ENCODE measurements at places on chromosomes 1 and 21.

GRCh38 chr1:37425221-37425620 is 49.2 kb upstream of the ZC3H12A start:
- DNase-seq: no peak

DNA sequence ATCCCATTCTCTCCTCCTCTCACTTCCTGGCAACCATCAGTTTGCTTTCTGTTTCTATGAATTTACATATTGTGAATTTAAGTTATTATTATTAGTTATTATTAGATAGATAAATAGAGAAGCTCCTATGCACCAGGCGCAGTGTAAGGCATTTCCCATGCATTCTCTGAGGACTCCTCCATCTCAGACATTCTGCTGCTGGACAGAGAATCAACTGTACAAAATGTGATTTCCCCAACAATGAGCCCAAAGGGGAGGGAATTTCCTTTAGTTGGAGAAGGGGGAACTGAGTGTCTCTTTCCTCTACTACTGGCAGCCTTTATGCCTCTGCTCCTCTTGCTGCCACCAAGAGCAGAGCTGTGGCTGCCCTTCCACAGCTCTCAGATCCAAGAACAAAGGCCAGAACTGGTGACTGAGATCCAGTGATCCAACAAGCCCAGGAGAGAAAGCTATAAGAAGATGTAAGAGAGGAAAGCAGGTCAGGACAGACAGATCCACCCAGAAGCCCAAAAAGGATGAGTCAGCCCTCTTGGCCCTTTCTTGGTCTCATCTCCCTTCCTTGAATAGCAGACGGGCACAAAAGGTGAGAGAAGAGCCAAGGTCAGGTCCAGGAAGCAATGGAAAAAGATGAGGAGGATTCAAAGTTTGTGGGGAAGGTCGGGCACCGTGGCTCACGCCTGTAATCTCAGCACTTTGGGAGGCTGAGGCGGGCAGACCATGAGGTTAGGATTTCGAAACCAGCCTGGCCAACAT is 3.5 kb upstream of the IVL start:
- no peak for DNase-seq

DNA sequence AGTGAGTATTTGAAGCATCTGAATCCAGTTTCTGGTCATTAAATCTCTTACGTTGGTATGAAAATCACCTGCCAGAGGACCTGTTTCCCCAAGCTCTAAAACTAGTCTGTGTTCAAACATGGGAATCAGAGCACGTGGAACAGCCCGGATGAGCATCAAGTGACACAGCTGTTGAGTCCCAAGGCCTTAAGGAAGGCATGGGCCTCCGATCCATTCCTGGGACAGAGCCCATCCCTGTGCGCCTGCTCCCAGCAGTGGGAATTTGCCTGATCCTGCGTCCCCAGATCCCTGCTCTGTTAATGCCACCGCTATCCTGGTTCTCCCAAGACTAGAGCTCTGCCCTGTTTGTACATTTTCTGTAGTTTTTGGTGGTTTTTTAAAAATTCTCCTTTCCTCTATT is 68.4 kb upstream of the FBXO28 start:
- DNase-seq: no peak

DNA sequence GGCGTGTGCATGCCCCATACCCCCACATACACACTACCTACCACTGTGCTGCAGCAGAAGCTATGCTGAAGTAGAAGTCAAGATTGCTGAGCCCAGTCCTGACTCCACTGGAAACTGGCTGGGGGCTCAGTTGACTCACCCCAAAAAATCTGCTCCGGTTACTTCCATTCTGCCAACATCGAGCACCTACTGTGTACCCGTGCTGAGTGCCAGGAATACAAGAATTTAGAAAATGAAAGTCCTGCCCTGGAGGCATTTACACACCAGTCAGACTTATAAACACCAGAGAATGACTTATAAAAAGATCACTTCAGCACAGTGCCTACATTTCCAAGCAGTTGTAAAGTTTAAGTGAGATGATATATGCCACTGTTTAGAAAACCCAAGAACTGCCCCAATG is 99.1 kb downstream of the NMNAT2 start:
- no peak for DNase-seq

GRCh38 chr1:31855038-31855845 is 39.4 kb upstream of the SPOCD1 start:
- DNase-seq: no peak

GRCh38 chr1:199353906-199354305 is 673.6 kb upstream of the NR5A2 start:
- no peak for DNase-seq

GRCh38 chr1:154222518-154222917 is 1.8 kb downstream of the UBAP2L start:
- no peak for DNase-seq

GRCh38 chr1:8202182-8202905 is 115.6 kb upstream of the SLC45A1 start:
- no peak for DNase-seq
